Vagina (tissue), 2 donors: ENCODE measurements at places on chromosomes 2 and 18. TPM values are rescaled to one million over a fixed set of nuclear protein-coding genes. Genes with fewer than 3 reads are reported as not detected.

- no peak for DNase-seq
Observed at GRCh38 chr2:170715062-170715931, at the start of gene SP5. Gene SP5, plus strand, starts transcription at chr2:170715337. Its CDS starts 176 bp downstream, at chr2:170715513.

GRCh38 chr2:96463119-96463518, 42.0 kb downstream of the NEURL3 start:
- DNase-seq, result no peak

DNA sequence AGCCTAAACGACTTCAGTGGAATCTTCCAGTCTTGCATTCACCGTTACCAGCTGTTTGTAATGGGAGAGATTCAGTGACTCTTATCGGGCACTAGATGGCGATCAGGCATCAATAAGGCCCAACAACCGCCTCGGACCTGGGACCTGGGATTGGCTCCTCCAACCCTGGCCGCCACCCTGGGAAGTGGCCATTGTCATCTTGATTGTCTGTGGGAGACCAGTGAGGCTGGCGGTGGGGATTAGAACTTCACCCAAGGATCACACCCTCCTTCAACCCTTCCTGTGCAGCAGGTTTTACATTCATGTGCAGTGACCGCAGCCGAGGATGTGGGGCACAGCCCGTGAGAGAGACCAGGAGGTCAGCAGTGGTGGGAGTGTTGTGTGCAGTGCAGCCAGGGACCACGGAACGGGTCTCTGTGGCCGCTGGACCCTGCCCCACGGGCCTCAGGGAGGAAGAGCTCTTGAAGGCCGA, 85.3 kb downstream of the SPP2 start:
- DNase-seq, result peak; percentile 83

- no peak for DNase-seq
Observed at GRCh38 chr2:67650291-67651133, 253.4 kb downstream of the ETAA1 start.

GRCh38 chr2:85959826-85960225, 71.0 kb upstream of the ST3GAL5 start:
- no peak for DNase-seq

- no peak for DNase-seq
Observed at GRCh38 chr2:31246184-31246852, 12.4 kb downstream of the EHD3 start.

GRCh38 chr2:134711692-134712091, 7.1 kb downstream of the TMEM163 start:
- no peak for DNase-seq

GRCh38 chr2:216538538-216538937, 39.9 kb downstream of the RPL37A start:
- DNase-seq, result no peak

DNA sequence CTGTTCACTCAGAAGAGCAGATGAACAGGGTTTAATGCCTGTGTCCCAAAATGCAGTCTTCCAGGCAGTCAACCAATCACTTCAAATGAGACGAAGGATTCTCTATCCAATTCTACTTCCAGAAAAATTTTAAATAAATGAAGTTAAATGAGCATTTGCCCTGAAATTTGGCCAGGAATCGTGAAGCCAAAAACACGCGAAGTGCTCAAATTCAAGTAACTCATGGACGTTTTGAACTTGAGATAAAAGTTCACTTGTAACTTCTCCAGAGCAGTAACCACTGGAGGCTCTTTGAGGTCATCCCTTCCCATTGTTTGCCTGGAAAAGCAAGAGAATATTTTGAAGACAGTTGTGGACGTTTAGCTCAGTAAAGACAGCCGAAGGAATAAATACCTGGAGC, 928.5 kb downstream of the NRXN1 start:
- no peak for DNase-seq

- no peak for DNase-seq
Observed at GRCh38 chr18:46010050-46010449, 42.9 kb upstream of the EPG5 start.

GRCh38 chr2:189407281-189408209, 33.7 kb upstream of the WDR75 start:
- no peak for DNase-seq

DNA sequence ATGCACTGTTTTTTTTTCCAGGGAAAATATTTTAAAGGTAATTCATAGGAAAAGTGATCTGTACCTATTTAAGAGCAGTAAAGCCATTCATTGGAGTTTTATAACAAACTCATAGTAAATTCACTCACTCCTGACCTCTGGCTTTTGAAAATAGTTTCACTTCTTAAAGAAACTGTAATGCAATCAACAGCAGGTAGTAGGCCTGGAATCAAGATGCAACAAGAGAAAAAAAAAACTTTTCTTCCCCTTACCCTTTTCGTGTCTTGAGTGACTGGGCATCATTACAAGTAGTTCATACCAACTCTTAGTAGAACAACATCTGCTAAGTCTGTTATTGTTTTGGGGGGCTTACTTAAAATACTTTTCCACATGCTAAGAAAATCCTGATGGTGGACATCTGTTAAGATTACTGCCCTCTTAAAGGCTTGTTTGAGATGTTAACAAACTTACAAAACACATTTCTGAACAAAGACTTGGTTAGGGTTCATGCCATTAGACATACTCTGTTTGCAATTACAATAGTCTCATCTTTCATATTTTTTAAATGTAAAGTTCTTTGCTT, 164.1 kb upstream of the FOSL2 start:
- no peak for DNase-seq

- DNase-seq, result no peak
Observed at GRCh38 chr2:181374781-181375675, 82.2 kb upstream of the ITGA4 start.

DNA sequence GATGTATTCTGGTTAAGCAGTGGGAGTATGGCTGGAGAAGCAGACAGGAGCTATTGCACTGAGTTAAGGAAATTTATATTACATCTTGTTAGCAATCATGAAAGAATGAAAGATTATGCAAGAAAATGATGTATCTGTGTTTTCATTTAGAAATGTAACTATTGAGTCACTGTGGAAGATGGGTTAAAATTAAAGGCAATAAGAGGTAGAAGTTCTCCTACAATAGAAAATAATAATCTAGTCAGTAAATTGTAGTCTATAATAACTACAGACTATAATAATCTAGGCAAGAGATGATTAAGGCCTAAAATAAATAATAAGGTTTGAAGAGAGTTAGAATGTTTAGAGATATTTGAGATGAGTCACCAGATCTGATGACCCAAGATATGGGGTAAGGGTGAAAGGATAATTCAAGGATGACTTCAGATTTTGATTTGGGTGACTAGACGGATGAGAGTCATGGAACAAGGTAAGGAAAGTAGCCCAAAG, 371.9 kb upstream of the KCNH7 start:
- no peak for DNase-seq

DNA sequence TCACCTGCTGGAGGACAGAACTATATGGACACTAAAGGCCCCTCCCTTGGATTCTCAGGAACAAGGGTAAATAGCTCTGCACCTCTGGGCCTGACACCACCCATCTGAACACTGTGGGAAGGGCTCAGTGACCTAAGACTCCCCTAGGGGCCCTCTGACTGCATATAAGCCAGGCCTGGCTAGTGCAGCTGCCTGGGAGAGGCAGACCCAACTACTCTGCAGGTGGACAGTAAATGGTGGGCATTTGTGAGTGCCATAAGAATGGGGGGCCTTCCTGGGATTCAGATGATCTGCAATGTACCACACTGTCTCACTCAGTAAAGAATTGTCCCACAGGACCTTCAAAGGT, 11.2 kb upstream of the WIPF1 start:
- DNase-seq, result no peak

- DNase-seq, result no peak
Observed at GRCh38 chr2:24793761-24794435, 673 bp downstream of the CENPO start.

DNA sequence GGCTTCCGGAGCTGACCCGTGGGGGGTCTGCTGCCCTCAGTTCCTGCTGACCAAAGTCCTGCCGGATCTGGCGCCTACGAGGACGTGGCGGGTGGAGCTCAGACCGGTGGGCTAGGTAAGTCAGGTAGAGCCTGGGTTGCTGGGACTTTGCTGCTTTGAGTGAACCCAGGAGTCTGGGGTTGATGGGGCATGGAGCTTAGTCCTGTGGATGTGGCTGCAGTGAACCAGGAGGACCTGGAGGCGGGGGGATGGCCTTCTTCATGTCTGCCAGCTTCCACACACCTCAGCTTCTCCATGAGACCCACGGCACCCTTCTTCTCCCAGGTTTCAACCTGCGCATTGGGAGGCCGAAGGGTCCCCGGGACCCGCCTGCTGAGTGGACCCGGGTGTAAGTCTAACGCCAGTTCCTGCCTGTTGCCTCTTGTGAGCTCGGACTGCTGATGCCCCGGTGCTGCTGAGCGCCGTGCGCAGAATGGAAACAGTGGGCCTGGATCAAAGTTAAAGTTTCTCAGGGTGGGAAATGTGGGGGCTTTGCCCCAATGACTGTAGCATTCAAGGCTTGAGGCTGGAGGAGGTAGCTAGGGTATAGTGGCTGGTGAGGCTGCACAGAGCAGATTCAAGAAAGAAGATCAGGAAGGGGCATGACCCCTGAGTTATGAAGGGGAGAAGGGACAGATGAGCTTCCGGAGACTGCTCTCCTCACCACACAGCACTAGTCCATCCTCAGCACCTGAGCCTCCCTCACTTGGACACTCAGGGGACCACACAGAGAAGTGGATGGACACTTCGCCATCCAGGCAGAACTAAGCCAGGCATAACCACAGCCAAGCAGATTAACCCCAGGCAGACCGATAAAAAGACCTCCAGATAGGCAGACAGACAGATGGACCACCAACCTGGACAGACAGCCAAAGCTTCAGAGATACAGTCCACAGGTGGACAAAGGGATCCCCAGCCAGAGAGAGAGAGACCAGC, 17.3 kb downstream of the PTPN18 start:
- DNase-seq, result no peak

GRCh38 chr2:223943561-223944008, 1.6 kb downstream of the WDFY1 start:
- no peak for DNase-seq

- no peak for DNase-seq
Observed at GRCh38 chr18:47586418-47587070, 335.1 kb upstream of the SKOR2 start.

DNA sequence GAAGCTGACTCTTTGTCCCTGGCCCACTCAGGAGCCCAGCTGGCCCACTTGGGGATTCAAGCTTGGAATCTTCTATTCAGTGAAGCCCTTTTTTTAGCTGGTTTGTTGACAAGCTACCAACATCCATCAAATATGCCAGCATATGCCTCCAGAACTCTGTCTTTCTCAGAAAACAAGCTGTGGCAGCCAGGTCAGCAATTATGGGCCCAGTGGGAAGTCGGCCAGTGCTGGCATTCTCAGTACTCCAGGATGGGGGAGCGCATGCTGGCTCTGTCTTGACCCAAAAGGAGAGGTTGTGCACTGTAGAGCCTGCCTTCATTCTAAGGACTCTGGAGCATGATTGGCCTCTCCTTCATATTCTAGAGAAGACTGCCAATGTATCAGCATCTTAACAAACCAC, 401.5 kb downstream of the CNTNAP5 start:
- DNase-seq, result no peak

DNA sequence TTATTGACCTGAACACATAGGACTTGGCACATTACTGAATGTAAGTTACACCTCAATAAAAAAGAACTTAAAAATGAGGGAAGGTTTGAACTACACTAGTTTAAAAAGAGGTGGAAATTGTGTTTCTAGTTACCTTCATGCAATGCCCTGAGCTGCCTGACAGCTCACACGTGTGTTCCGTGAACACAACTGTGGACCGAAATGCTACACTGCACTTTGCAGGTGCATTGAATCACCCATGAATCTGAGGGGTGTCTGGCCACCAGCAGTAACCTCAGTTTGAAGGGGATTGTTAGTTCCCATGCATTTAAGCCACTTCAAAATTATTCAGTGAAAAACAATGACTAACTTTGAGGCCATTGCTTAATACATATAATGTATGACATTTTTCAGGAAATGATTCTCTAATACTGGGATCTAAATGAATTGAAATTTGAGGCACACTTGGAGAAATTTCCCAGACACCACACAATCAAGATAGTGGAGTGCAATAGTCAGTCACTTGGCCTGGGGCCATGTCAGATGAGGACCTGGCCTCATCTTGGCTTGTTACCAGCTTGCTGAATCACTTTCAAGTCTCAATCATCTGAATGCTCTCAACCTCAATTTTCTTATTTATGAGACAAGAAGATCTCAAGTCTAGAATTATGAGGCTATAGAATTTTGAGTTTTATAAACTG, 59.3 kb downstream of the MYL12B start:
- no peak for DNase-seq

GRCh38 chr2:159114835-159115234, 146.4 kb downstream of the TANC1 start:
- no peak for DNase-seq

DNA sequence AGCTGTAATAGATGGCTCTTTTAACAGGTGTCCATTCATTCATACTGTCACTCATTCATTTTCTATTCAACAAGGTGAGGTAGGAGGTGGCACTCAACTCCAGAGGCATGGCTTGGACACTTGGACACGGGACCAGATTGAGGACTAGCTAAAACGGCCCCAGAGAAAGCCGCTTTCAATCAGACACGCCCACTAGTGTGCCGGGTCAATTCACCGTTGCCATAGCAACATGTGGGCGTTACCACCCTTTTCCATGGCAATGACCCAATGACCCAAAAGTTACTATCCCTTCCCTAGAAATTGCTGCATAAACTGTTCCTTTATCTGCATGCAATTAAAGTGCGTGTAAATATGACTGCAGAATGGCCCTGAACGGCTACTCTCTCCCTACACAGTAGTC, 49.2 kb upstream of the LGALSL start:
- DNase-seq, result peak; percentile 81

DNA sequence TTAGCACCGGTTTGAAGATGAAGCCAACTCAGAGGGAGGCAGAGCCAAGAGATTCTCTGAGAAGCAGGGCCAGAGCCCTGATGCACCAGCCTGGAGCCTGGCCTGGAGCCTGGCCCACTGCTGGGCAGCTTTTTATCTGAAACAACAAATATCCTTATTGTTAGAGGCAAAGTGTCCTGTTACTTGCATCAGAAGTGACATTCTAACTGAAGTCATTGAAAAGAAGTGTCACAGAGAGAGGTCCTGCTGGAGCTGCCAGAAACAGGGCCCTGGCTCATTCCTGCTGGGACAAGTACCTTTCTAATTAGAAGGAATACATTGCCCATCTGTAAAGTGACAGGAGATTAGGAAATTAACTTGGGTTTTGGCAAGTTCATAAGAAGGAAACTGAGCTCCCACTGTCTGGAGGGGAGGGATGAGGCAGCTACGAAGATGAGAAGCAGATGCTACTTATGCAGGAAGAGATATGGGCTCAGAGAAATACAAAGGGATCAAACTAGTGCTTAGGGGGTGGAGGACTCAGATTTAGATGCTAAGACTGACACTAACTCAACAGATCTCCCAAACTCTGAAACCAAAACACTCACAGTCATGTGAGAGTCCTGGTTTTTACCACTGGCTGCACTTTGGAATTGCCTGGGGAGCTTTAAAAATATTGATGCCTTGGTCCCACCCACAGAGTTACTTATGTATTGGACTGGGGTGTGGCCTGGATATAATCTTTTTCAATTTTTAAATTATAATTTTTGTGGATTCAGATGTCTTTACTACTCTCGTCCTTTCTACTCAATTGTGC, 11.0 kb upstream of the HK2 start:
- no peak for DNase-seq

SLC9A4 gene
- not detected for total RNA-seq

KLHL29 gene
- 19.4 TPM for total RNA-seq

KCNIP3 gene
- 27.5 TPM for total RNA-seq

PAX8 gene
- 1.7 TPM for total RNA-seq

STAMBP gene
- total RNA-seq, result 30.4 TPM

HK2 gene
- total RNA-seq, result 5.4 TPM

MAIP1 gene
- total RNA-seq, result 16.0 TPM

SLC25A12 gene
- 26.0 TPM for total RNA-seq

SLC35F6 gene
- total RNA-seq, result 40.8 TPM
